Kidney epithelial cell (primary cell): ENCODE measurements at places on chromosomes 6 and 20. TPM values are rescaled to one million over a fixed set of nuclear protein-coding genes. Genes with fewer than 3 reads are reported as not detected.

DNA sequence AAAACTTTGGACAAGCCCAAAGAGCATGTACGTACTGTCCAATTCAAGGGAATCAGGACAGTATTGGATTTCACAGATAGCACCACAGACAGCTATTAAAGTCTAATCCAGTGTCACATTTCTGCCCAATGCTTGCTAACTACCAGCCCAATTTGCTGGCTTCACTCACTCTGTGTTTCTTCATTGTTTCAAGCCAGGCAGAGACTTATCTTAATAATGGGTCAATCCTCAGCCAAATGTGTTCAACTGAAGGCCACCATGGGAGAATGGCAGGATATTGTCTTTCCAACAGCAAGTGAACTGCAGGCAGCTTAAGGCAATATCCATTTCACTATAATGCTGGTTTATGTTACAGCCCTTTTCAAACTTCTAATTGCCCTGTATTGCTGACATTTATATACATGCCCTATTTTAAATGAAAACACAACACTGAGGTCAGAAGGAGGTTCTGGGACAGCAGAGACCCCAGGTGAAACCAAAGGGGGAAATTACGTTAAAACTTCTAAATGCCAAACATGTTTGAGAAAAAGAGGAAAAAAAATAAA lies 142.1 kb upstream of the RSPO3 start:
- no peak for DNase-seq

- DNase-seq, result no peak
Measured at GRCh38 chr6:29426654-29427053, 11.9 kb downstream of the OR12D1 start.

DNA sequence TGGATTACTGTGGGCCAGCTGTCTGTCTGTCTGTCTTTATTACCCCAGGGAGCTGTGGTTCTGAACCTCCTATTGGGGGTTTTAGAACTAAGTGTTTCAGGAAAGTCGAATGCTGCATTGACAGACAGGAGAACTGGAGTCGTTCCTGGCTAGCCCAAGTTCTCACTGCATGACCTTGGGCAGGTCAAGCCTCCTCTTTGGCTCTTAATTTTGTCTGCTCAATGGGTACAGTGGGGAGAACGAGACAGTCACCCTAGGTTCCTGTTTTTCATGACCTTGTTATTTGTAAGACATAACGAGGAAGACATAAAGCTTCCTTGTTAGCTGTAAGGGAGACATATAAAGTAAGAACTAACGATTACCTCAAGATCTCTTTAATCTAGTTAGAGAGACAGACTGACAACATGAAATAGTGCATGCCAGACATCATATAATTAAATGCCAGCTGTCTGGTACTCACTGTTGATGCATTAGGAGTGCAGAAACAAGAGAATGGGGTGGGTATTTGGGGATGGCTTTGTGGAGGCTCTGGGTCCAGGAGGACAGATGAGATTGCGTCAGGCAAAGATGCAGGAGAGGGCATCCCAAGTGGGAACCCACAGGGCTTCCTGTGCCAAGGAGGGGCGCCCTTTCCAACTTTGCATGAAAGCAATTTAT lies 3.7 kb upstream of the CCDC167 start:
- DNase-seq, result no peak

- no peak for DNase-seq
Measured at GRCh38 chr6:41372832-41373626, 37.6 kb downstream of the NCR2 start.

CST4 gene
- total RNA-seq, result not detected in 2 replicates

SRSF6 gene
- total RNA-seq, result 59.4 and 68.1 TPM in 2 replicates

GRCh38 chr6:119447921-119448320 lies 98.4 kb upstream of the MAN1A1 start:
- DNase-seq, result no peak

DNA sequence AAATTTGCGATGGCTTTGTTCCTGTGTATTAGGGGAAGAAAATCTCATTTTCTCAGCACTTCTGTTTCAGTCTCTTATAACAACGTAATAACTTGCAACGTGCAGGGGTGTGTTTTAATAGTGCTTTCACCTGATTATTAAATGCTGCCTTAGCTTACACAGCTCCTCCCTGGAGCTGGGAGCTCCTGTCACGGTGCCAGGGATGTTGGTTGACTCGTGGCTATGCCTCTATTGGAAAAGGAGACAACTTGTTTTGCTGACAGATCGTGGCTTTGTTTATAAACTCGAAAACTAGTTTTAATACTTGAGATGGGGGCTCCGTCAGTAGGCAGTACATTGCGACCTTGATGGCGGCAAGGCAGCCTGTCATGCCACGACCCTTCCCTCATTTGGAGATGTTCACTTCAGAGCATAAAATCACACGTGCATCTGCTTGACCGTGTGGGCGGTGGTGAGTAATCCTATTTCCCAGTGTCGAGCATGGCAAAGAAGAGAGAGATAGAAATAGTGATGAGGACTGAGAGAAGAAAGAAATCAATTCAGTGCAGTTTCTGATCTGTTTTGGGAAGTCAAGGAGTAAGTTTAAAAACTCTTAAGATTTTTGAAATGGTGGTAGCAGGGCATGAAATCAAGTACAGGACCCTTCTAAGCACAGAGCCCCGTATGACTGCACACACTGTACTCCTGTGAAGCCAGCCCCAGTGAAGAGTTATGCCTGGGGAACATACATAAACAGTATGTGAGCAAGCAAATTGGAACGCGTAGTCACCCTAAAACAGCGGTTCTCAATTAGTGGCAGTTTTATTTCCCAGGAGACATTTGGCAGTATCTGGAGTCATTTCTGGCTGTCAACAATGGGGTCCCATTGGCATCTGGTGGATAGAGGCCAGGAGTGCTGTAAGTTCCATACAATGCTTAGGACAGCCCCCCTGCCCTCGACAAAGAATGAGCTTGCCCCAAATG lies 147.2 kb downstream of the DOK5 start:
- no peak for DNase-seq

PTCRA gene
- not detected in 2 replicates for total RNA-seq

GRCh38 chr6:143545165-143545564 lies 33.6 kb upstream of the FUCA2 start:
- no peak for DNase-seq

DNA sequence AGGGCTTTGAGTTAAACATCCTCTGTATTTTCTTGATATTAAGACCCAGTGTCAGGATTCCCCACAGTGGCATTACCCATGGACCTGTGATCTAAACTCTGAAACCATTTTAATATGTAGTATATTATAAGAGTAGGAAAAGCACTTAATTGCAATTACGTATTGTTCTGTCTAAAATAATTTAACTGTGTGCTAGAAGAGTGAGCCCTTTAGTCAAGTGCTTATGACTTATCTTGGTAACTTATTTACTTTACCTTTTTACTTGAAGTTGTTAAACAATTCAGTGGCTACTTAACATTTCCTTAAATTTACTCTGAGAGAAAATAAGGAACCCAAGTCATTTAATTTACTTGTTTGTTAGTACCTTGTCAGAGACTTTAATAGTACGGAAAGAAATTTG lies 173.6 kb downstream of the CDKAL1 start:
- DNase-seq, result no peak

DNA sequence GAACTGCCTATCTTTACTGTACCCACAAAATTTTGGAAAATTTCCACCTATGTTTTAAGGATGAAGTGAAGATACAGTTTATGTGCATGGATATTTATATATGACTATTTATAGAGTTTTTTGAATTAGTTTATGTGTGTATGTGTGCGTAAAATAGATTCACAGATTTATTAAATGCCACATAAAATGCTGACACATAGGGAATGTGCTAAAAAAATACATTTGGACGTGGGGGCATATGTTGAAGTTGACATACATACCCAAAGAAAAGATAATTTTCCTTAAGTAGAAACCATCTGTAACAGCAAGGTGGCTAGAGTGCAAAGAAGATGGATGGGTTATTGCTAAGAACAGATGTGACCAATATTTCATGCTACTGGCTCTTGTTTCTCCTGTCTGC lies 302.1 kb upstream of the RNF217 start:
- no peak for DNase-seq

KCNS1 gene
- total RNA-seq, result 4.3 and 6.9 TPM in 2 replicates

DNA sequence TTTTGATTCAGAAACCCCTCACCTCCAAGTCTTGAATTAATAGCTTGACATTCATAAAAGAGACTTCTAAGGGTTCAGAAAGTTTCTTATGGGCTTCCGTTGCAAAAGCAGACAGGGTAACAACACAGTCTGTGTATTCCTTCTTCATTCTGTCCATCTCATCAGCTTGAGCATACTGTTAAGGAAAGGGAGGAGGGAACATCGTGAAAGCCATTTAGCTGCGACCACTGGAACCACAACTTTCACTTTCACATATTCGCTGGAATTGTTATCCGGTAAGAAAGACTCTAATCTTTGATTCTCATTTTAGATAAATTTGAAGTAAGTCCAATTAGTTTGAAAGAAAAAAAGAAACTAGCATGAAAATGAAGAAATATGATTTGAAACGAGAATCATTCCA lies 174.4 kb downstream of the SYNE1 start:
- DNase-seq, result no peak

- no peak for DNase-seq
Measured at GRCh38 chr20:42792052-42792451, 397.7 kb downstream of the PTPRT start.

DNA sequence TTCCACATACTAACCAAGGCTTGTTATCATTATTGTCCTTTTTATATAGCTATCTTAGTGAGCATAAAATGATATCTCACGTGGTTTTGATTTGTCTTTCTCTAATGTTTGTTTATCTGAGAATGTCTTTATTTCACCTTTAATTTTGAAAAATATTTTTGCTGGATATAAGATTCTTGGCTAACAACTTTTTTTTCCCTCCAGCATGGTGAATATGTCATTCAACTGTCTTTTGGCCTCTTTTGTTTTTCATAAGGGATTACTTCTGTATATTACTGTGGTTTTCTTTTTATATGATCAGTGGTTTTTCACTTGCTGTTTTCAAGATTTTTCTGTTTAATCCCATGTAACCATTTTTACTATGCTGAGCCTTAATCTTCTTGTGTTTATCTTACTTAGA lies 141.0 kb downstream of the GRM1 start:
- DNase-seq, result no peak

TMEM170B gene
- total RNA-seq, result 2.9 and 3.2 TPM in 2 replicates

SH3BGRL2 gene
- 31.1 and 31.6 TPM in 2 replicates for total RNA-seq

CAPN11 gene
- total RNA-seq, result not detected in 2 replicates

KCNG1 gene
- total RNA-seq, result 50.8 and 59.9 TPM in 2 replicates

DNA sequence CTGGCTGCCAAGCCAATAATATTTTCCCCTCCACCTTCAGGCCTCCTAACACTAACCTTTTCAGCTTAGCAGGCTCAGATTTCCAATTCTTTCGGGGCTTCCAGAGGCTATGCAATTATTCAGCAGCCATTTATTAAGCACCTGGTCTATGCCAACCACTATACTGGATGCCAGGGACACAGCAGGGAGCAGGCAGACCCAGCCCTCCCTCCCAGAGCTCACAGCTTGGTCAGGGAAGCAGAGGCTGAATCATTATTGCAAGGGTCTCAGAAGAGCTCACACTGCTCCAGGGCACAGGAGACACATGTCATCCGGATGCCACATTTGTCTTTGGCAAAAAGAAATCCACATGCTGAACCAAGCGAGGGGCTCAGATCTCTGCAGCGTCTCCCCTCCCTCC lies 1.3 kb downstream of the BPIFB1 start:
- no peak for DNase-seq

DHX35 gene
- total RNA-seq, result 7.4 and 8.6 TPM in 2 replicates

GRCh38 chr6:117496383-117496990 lies 14.0 kb downstream of the DCBLD1 start:
- peak; percentile 44 for DNase-seq

- no peak for DNase-seq
Measured at GRCh38 chr20:31860390-31861134, 9.8 kb downstream of the DUSP15 start.

SAMD10 gene
- 8.0 and 9.6 TPM in 2 replicates for total RNA-seq

DNA sequence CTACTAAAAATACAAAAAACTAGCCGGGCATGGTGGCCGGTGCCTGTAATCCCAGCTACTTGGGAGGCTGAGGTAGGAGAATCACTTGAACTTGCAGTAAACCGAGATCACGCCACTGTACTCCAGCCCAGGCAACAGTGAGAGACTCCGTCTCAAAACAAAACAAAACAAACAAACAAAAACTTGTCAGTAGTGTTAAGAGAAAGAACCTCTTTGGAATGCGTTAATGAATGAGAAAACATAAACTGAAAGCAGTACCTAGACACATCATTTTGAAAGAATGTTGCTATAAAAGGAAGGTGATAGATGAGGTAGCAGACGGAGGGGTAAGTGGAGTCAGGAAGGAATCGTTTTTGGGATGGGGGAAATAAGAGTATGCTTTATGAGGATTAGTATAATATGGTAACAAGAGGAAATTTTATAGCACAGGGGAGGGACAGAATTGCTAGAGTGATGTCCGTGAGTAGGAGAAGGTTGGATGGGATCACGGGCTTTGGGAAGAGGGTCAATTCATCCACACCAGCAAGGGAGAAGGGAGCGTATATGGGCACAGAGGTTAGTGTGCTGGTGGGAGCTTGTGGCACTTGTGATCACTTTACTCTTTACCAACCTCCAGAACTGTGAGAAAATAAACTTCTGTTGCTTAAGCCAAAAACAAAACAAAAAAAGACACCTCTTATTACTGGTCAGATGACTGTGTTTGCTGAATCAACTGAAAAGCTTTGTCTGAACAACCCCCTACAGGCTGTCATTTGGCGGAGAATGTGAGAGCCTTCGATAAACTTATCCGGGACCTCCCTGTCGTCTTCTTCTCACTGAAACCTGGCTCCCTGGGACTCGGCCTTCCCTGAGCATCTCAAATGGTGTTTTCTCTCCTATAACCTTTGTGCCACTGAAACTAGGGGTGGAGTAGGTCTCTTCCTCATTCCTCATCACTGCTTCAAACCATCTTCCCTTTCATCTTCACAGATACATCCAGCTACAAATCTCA lies 48.9 kb upstream of the TFAP2A start:
- DNase-seq, result no peak

DNA sequence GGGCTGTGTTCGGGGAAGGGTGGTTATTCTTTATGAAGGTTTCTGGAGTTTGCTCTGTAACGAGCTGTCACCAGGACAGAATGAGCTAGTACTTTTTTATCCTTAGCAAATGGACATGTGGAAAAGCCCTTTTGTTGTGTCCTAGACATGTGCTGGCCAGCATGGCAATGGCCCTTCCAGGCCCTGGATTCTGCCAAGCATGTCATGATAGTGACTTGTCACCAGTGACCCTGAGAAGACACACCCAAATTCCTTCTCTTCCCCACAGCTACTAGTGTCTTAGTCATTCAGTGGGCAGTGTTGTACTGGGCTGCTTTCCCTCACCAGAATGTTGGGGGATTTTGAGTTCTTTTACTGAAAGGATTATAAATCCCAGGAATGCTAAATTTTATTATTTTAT lies 74.0 kb upstream of the XRN2 start:
- DNase-seq, result no peak

DNA sequence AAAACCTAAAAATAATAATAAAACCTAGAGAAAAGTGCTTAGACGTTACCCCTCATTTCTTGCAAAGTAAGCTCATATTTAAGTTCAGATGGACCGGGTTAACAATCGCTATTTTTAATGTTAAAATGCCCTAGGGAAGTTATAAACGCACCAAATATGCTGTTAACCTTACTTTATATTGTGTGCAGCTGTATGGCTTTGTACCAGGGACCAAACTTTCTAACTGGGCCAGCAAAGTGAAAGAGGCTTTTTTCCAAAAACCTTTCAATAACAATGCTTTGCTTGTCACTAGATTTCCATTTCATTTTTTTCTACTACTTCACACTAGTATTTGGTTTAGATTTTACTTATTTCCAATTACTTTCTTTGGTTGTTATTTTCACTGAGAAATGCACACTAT lies 248.5 kb downstream of the FOXC1 start:
- no peak for DNase-seq

GRCh38 chr6:116459927-116460326 lies 1.2 kb upstream of the CALHM6 start:
- no peak for DNase-seq

RTN4IP1 gene
- total RNA-seq, result 6.8 and 8.2 TPM in 2 replicates
